ENCODE measurements at places on chromosomes 7 and 10.

DNA sequence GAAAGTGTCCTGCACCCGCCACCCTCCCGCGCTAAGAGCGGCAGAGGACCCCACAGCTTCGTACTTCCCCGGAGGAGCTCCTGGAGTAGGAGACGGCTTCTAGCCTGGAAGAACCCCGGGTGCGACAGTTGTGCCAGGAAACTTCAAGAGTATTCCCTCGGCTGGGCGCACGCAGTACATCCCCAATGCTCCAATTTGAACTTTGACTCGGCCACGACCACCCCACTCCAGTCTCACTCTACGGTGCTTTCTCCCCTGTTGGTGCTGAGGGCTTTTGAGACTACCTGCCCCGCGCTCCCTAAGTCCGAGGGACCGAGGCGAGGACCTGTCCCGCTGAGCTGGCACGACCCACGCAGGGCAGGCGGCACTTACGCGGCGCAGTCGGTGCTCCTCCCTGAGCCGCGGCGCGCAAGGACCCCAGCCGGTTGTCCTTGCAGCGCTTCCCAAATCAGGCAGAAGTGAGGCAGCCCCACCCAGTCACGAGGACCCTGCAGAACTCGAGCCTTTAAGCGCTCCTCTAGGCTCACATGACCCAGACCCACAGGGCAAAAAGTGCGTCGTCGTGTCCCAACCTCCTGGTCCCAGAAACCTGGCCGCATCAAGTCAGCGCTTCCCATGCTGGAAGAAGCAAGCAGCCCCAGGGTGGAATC is at the start of gene CPVL:
CPVL (minus strand) TSS at position 481 of the 650 bp plus-strand sequence. CDS start 25,476 bp downstream, outside the sequence.
- DNase-seq: no peak

- no peak for DNase-seq
Measured at GRCh38 chr7:116652793-116653192, 19.2 kb upstream of the MET start.

DNA sequence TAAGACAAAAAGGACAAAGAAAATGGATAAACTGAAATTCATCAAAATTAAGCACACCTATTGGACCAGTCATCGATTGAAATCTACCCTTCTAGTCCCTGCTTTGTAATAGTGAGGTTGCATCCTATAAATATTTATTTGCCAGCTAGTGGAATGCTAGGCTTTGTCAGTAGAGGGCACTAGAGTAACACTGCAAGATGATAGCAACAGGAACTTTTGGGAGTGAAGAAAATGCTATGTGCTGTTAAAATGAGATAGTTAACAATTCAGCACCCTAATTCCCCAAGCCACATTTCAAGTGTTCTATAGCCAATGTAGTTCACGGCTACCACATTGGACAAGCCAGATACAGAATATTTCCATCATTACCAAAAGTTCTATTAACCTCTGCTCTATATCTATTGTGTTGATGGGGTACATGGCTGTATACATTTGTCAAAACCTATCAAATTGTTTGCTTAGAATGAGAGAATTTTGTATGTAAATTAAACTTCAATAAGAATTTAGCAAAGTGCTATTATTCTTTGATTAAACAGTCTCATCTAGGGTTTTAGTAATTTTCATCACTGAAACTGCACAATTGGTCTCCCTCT is 69.8 kb downstream of the LSMEM1 start:
- DNase-seq: peak; percentile 59

DNA sequence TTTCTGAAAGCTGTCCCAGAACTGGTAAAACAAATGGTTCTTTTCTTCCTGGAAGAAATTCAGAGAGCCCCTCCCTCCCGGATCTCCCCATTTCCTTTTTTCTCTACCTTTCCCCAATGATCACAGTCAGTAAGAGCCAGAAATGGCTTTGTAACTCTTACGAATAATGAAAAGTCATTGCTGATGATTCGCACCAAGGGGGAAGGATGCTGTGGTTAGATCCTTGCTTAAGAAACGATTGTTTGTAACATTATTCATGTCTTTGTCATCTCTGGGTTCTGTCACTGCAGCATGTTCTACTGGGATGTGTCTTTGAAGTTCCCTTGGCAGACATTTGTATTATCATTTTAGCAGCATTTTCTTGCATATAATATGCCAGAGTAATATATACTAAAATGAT is 138.9 kb downstream of the CACNB2 start:
- DNase-seq: no peak

GRCh38 chr7:130140551-130141160 is 64.5 kb downstream of the TMEM209 start:
- DNase-seq: no peak

GRCh38 chr10:100114976-100115770 is 33.5 kb upstream of the CPN1 start:
- DNase-seq: no peak

DNA sequence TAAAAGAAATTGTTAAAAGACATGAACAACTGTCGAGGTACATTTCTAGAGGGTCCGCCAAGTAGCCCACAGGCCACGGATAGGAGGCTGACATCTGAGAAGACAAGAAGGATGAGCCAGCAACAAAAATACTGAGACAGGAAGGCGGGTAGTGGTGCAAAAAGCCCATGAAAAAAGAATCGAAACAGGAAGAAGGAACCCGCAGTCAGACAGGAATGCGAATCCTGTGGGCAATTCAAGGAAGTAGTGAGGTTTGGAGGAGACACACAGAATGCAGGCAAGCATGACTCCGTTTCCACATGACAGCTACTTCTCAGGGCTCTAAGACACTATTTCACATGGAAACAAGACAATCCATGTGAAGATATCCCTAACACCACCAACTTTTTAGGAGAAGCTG is 125.2 kb downstream of the DOCK4 start:
- DNase-seq: no peak

DNA sequence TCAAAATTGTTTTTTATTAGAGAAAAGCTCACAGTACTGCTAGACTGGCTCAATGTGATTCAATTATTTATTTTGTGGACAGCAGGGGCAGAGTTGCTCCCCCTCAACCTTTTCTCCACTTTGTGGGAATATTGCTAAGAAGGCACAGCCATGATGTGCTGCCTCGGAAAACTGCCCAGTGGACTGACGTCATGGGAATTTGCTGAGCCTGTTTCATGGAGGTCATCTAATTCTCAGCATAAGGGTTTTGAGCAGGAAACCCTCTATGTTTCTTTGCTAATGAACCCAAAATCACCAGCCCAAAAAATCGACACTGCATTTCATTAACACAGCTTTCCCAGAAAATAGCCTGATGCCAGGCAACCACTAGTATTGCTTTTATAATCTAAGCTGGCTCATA is 228.8 kb upstream of the FAM3C start:
- no peak for DNase-seq

DNA sequence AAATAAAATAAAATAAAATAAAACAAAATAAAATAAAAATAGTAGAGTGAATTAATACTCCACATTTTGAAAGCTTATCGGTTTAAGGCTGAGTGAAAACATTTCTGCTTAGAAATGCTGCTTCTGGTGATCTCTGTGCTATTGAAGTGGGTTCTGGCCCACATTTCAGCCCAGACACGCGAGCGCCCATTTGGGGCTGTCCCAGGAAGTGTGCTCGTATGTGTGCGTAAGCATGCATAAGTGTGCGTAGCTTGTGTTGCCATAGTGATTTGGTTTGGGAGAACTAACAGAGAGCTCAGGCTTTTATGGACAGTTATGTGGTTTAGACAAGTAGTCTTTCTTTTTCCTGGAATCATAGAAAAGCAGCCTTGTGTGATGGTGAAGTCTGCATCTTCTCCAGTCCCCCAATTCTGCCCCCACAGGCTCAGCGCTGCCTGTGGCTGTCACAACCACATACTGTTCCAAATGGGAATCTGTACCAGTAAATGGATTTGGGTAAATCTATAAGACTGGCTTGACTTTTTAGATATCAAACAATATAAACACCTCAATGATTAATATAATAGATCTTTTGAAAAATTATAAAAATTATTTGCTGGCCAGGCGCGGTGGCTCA is 29.8 kb upstream of the PURB start:
- DNase-seq: no peak

GRCh38 chr10:77939561-77940001 is 13.0 kb upstream of the DLG5 start:
- DNase-seq: no peak
